ENCODE measurements at places on chromosomes 2 and 18. TPM values are rescaled to one million over a fixed set of nuclear protein-coding genes. Genes with fewer than 3 reads are reported as not detected.

DNA sequence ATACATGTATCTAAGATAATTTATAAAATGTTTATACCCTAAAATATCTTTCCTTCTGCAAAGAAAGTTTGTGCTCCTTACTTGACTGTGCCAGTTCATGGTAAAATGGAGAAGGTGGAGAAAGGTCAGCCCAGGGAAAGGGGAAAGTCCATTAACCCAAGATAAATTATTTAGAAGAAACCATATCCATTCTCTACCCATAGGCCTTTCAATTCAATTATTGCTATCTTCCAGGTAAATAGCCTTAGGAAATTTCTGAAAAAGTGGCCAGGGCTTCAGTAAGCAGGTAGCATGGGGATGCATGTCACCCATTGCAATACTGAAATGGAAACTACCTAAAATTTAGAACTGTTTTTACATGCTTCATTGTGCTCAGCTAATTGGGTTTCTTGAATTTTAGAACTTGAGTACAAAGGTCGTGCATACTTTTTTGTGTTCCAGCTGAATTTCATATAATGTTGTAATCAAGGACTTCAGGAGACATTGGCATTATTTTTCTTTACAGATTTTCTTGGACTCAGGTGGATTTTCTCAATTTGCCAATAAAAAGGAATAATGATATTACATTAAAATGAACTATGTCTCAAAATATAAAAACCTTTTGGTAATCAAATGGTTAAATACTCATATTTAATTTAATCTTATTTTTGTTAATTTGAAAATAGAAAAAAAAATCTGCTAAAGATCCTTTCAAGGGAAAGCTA, 124.9 kb downstream of the CSRNP3 start:
- no peak for DNase-seq

DNA sequence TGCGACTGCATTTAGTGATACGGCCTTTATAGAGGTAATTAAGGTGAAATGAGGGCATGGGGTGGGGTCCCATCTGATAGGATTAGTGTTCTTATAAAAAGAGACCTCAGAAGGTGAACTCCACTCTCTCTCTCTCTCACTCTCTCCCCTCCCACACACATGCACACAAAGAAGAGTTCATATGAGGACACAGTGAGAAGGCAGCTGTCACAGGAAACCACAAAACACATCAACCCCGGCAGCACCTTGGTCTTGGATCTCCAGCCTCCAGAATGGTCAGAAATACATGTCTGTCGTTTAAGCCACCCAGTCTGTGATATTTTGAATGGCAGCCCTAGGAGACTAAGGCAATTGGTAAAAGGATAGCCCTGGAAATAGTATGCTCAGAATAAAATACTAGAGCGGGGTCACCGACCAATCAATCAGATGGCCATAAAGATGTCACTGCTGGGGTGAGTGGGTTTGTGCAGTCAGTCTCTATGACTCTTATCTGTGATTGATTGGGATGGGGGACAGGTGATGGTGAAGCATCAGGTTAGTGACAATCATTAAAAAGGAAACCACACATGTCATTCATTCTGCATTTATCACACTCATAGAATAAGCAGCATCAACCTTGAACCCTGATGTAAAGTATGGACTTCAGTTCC, 118.9 kb upstream of the POU3F3 start:
- no peak for DNase-seq

DNA sequence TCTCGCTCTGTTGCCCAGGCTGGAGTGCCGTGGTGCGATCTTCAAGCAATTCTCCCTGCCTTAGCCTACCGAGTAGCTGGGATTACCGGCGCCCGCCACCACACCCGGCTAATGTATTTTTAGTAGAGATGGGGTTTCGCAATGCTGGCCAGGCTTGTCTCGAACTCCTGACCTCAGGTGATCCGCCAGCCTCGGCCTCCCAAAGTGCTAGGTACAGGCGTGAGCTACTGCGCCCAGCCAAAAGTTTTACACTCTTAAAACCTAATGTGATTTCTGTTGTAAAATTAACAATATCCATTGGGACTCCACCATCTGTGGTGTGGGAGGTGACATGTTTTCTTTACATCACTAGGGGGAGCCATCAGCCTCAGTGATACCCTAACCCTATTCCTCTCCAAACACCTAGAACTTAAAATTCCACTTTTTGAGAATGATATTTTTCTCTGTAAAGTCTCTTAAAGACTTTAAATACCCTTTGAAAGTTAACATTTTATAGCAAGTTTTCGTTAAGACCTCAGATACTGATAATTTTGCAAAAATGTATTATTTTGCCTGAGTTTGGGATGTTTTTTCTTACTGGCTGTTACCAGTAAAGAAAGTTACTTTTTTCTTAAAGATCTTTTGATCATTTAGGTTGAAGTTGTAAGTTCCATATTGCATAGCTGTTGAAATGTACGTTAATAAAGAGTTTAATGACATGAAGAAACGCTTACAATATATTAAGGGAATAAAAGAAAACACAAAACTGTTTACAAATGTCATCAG, 11.6 kb upstream of the EIF2AK2 start:
- DNase-seq = no peak

- DNase-seq = no peak
Measured at GRCh38 chr2:96870626-96871255, 861 bp upstream of the SEMA4C start.

DNA sequence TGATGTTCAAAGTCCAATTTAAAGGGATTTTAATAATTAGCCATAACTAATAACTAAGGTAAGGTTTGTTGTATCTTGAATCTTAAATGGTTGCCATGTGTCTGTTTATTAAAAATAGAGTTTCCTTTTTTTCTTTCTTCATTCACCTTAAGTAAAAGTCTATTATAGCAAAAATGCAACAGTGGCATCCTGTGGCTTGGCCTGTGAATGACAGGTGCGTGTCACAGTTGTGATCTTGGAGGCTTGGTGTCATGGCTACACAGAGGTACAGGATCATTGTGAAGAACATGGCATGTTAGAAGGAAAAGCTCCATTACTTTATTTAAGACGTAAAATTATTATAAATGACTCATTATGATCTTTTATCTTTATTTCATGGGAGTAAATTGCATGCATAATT, 246.1 kb downstream of the BCL2 start:
- DNase-seq = no peak

GREB1 gene
- 0.07 TPM for total RNA-seq

UGT1A10 gene
- total RNA-seq = not detected

GRCh38 chr2:54482715-54483114, 26.6 kb downstream of the SPTBN1 start:
- DNase-seq = no peak

Data from epithelial cell of proximal tubule (primary cell).